Testis (tissue), 5 donors: ENCODE measurements at places on chromosomes 4 and X.

GRCh38 chr4:66202870-66203269 is 532.6 kb upstream of the EPHA5 start:
- no peaks in the 10 kb centered on the region for H3K27me3 ChIP-seq
- no peaks in the 10 kb centered on the region for H3K36me3 ChIP-seq
- DNase-seq, result no peak
- no peak overlapping the region for H3K27ac ChIP-seq

DNA sequence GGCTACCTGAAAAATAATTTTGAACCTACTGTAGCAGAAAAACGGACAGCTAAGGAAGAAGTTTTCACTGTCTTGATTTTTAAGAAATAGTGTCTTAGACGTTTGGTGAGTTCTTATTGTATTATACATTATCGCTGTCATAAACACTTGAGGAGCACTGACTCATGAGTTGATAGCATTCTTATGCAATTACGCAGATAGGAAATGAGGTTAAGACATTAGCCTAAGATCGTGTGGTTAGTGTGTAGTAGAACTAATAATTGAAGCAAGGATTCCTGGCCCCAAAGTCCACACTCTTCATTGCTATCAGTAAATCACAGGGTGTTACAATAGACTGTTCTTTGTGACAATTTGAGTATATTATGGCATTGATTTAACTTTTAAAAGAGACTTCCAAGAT is 238.1 kb downstream of the ARAP2 start:
- no peak overlapping the region for H3K4me3 ChIP-seq
- DNase-seq, result no peak
- no peak overlapping the region for H3K27ac ChIP-seq

- H3K4me1 ChIP-seq, result no peaks in the 10 kb centered on the region
- DNase-seq, result no peak
- H3K4me3 ChIP-seq, result no peak overlapping the region
- H3K27me3 ChIP-seq, result no peaks in the 10 kb centered on the region
Measured at GRCh38 chr4:43049326-43049725, 156.8 kb downstream of the GRXCR1 start.

DNA sequence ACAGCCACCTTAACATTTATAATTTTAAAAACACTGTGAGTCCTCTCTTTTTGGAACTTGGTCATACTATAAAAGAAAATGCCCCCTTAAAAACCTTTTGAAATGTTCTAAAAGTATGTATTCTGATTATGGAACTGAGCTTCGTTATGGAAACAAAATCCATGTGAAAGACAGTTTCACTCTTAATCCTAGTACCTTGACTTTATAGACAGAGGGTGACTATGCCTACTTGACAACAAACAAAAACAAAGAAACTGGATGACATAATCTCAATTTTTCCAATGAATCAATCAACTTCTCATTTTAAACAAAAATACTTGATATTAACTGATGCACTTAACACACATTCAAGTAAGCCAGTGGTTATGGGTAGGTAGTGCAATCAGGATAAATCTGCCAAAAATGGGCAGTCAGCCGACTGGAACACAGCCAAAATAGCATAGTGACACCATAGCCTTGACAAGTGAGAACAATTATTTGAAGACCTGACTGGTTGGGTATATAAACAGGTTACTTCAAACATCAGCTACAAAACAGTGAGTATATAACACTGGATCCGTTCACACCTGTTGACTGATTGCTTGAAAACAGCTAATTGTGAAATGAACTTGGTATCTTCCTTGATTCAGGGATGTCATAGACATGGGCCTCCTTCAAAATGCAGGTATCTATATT is 265.5 kb downstream of the PPP3CA start:
- peaks cover 11% of the 10 kb centered on the region for H3K4me1 ChIP-seq
- DNase-seq, result no peak
- no peak overlapping the region for H3K27ac ChIP-seq
- H3K27me3 ChIP-seq, result no peaks in the 10 kb centered on the region
- H3K4me3 ChIP-seq, result no peak overlapping the region
- H3K36me3 ChIP-seq, result no peaks in the 10 kb centered on the region

DNA sequence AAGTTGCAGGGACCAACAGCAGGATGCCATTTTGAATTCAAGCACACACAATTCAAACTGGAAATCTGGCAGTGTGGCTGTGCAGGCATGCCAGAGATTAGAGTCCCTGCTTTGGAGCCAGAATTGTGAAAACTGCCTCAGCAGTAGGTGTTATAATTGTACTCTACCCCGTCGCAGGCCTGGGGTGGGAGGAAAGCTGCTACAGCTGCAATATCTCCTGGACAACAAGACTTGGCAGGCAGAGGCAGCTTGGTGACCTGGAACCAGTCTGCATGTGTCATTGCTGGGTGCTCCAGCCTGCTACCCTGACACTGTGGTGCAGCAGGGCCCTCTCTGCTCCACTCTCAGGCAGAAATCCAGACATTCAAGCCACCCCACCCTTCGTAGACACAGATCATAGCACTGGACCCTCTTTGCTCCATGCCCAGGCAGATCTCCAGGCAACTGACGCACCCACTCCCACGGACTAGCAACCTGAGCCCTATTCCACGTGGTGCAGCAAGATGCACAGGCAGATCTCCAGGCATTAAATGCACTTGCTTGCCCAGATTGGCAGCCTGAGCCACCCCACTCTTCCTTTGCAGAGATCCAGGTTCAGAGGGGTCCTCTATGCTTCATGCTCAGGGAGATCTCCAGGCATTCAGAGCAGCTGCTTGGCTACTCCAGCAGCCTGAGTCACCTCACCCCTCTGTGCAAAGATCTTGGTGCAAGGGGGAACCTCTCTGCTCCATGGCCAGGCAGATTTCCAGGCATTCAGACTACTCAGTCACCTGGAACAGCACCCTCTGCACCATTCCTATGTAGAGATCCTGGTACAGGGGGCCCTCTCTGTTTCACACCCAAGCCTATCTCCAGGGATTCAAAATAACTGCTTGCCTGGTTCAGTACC is 140.5 kb downstream of the LRBA start:
- DNase-seq, result no peak
- H3K27me3 ChIP-seq, result no peaks in the 10 kb centered on the region
- no peaks in the 10 kb centered on the region for H3K4me1 ChIP-seq
- H3K36me3 ChIP-seq, result no peaks in the 10 kb centered on the region

- no peaks in the 10 kb centered on the region for H3K27me3 ChIP-seq
- H3K4me1 ChIP-seq, result no peaks in the 10 kb centered on the region
- no peak overlapping the region for H3K4me3 ChIP-seq
- no peak overlapping the region for H3K27ac ChIP-seq
- no peak for DNase-seq
Measured at GRCh38 chrX:119503484-119503861, 35.2 kb downstream of the SLC25A5 start.

DNA sequence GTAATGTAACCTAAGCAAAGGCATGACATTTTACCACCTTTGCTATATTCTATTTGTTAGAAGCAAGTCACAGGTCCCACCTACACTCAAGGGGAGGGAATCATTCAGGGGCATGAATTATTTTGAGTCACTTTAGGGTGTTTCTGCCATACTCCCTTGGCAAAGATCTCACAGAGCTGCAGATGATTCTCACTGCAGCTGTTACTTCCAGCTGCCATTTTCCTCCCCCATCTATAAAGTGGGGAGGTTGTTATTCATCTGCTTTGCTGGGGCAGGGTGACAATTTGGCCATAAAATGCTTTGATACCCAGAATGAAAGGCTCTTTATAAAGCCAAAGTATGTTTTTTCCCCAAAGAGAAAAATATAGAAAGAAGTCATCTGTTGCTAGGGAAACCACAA is 136.5 kb upstream of the SMIM31 start:
- no peak for DNase-seq
- no peaks in the 10 kb centered on the region for H3K27me3 ChIP-seq
